ENCODE measurements at places on chromosomes 11 and 22.
A peak's percentile ranks its signal among the peaks of the same experiment; 100 is the strongest.

GRCh38 chr11:118219244-118219643 is 5.6 kb downstream of the JAML start:
- DNase-seq = no peak

GRCh38 chr22:29146091-29146560 is 59.6 kb upstream of the EMID1 start:
- no peak for DNase-seq

- DNase-seq = no peak
Observed at GRCh38 chr11:68715456-68716122, 31.2 kb downstream of the GAL start.

DNA sequence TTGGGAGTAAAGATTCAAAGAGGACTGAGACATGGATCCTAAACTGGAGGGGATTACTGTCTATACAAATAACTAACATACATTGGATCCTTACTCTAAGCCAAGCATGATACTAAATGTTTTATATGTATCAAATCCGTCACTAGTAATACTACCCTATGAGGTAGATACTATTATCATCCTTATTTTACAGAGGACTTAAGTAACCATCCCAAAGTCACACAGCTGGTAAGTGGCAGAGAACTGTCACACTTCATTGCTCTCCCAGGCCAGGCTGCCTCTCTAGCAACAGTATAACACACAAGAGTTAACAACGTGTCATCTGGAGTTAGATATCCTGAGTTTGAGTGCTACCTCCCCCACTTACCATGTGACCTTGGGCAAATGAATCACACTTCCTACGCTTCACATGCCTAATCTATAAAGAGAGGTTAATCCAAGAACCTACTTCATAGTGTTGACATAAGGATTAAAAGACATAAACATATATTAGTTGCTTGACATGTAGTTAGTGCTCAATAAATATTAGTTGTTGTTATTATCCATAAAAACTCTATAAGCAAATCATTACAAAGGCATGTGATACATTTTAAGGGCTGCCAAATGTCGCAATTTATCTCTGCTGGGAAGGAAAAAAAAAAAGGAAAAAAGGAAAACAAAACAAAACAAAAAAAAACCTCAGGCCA is 33.8 kb upstream of the SPON1 start:
- no peak for DNase-seq

DNA sequence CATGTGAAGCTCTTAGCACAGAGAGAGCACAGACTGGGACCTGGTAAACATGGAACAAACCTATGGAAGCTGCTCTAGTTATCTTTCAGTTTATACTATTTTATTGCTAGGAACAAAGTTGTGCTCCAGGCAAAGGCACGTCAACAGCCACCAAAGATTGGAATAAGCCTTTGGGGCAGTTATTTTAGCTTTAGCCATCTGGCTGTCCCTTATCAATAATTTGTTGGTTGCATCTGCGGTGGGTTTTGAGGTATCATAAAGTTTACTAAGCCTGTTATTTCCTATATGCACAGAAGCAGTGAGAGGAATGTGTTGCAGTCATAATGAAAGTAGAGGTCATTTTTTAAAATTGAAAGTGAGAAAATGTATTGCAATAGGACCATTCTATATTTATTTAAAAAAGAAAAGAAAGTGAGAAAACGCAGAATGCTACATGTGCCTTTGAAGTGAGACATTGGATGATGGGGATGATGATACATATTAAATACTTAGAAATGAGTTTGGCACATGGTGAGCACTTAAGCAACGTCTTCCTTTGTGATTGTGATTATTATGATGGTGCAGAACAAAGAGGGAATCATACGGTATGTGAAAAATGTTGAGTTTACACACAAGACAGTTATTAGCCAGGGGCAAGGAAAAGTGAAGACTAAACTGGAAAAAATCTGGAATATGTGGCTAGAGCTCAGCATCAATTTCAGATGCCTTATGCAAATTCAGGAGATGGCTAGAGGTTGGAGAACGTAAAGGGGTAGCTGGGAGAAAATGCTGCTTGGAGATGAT is 58.3 kb downstream of the PRR5L start:
- DNase-seq = no peak

- DNase-seq = no peak
Observed at GRCh38 chr11:109173504-109173903, 248.5 kb upstream of the C11orf87 start.

GRCh38 chr22:31244046-31244942 is 32.2 kb downstream of the LIMK2 start:
- DNase-seq = no peak

DNA sequence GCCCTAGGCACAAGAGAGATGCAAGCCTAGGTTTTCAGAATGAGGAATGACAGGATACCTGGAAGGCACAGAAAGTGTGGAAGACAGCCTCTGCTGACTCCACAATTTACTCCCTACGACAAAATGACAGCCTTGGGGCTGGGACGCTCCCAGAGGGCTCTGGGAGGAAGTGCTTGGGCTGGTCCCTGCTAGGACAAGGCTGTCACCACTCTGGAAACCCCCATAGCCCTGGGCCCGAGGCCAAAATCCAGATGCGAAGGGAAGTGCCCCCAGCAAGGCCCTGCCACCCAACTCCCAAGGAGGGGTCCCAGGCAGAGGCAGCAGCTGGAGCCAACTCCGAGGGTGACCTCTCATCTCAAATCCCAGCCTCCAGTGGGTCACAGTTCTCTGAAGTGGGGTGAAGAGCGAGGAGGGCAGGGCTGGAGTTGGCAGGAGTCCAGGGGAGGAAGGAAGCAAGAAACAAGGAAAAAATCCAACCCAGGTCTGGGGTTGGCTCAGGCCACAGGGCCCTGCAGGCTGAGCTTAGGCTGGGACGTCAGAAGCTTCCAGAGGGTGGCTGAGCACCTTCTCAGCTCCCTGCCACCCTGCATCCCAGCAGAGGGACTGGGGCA is 6.3 kb upstream of the CDC42EP2 start:
- no peak for DNase-seq

GRCh38 chr11:80694385-80694784 is 1253.6 kb upstream of the TENM4 start:
- DNase-seq = no peak

DNA sequence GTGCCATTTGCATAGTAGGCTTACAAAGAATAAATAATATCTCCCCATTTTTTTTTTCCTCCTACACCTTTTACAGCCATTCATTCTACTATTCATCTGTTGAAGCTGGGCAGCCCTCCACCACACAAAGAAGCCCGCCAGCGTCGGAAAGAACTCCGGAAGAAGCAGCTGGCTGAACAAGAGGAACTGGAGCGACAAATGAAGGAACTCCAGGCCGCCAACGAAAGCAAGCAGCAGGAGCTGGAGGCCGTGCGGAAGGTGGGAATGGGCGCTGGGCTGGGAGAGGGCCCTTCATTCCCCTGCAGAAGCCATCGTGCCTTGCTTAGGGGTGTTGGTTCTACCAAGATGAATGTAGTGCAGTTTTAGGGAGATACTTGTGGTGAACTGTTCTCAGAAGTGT is 68.6 kb downstream of the SWAP70 start:
- DNase-seq = no peak

DNA sequence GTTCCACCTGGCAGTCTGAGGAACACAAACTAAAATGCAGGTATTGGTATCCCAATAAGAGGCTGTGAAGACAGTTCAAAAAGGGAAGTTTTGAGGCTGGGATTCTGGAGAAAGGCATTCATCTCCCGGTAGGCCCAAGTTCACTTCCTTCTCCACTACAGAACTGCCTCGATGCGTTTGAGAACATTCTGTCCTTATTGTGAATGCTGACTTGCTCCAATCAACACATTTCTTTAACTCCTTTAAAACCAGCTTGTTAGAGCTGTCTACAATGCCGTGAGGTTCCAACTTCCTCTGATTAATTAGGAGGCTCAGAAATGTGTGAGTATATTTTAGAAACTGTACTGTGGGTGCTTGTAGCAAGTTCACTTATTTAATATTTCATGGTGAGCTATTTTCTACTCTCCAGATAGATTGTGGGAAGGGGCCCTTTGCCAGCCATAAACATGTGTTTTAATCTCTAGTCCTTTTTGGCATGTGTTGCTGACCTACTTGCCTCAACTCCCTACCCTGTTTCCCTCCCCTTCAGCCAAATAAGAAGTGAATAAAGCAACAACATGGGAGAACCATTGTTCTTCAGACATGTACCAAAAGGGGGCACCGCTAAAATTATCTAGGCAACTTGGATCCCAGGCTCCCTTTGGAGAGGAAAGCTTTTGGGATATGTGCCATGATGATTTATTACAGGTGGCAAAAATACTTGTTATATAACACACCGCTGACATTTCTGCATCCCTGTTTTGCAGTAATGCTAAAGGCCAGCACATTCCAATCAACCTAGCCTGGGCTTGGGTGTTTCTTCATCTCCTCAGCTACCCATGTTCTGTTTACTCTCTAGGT is 245.6 kb downstream of the BLID start:
- no peak for DNase-seq

GRCh38 chr22:29521526-29521925 is 32.0 kb downstream of the THOC5 start:
- DNase-seq = no peak

GRCh38 chr11:30635401-30635989 is 49.3 kb upstream of the MPPED2 start:
- no peak for DNase-seq

DNA sequence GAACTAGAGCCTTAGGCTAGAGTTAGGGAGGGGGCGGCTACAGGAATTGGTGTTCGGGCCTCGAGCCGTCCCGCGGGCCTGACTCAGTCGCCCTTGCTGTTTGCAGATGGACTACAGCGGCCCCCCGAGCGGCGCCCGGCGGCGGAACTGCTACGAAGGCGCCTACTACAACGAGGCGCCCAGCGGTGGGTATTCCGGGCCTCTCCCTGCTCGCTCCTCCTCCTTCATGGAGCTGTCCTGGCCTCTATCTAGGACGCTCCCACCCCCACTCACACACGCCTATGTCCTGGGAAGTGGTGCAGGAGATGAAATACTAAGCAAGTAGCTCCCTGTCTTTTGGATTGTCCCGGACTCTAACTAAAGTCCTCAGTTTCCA is 1.4 kb downstream of the MYOD1 start:
- DNase-seq = no peak

- peak; percentile 1 for DNase-seq
Observed at GRCh38 chr11:102010776-102011494, 36.3 kb upstream of the CFAP300 start.

GRCh38 chr11:26985943-26986342 is 8.0 kb upstream of the FIBIN start:
- DNase-seq = no peak

GRCh38 chr22:37807410-37808293 is at the start of gene GCAT:
TSS of gene GCAT (plus strand) at chr22:37807934. CDS start at chr22:37807968, 34 bp downstream.
- DNase-seq = peak; percentile 72

- DNase-seq = no peak
Observed at GRCh38 chr22:20101638-20102037, 14.3 kb upstream of the RANBP1 start.

DNA sequence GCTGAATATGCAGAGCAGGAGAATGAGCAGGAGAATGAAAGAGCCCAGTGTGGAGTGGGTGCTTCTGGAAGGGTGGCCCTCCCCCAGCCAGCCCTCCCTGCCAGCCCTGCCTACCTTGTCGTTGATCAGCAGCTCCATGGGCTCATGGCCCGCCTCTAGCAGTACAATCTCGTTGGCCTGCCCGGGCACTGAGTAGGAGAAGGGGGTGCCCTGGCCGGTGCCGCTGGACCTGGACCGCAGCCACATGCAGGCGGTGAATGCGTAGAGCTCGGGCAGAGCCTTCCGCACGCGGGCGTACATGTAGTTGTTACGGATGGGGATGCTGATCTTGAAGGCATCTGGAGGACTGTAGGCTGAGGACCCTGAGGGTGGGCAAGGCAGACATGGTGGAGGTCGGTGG is 17.4 kb downstream of the NPTXR start:
- DNase-seq = no peak

GRCh38 chr11:9662273-9662672 is 1.6 kb upstream of the SWAP70 start:
- no peak for DNase-seq

GRCh38 chr22:22666307-22667091 is 22.1 kb downstream of the GGTLC2 start:
- no peak for DNase-seq

GRCh38 chr11:34558211-34558610 is 44.6 kb upstream of the ELF5 start:
- DNase-seq = no peak

- DNase-seq = no peak
Observed at GRCh38 chr11:70930215-70930614, 322.2 kb downstream of the SHANK2 start.

DNA sequence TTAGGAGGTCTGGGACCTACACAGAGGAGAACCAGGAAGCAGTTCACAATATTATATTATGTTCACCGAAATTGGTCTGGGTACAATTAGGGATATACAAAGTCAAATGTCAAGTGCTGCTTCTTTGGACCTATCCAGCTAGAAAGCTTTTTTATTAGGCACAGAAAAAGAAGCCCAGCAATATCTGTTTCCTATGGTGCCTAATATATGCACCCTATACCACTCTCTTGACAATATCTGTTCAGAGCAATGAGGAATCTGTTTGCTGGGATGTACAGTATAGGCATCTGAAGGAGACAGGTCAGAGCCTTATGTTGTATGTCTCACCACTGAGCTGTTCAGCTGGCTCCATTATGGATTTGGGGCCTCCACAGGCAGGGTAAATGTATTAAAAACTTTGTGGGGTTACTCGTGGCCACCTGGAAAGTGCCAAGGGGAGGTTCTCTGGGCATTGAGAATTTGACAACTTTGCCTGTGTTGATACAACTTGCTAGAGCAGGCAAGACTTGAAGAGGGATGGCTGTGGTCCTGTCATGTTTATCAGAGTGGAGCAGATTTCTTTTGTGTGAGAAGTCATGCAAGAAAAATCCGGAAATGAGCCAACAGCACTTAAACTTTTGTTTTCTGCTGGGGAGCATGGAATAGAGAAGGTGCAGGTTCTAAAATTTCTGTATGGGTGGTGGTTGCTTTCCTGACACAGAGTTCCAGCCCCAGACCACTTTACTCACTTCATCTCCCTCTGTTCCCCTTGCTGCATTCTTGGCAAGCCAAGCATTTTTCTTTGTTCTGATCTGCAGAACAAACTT is 10.1 kb downstream of the STIM1 start:
- DNase-seq = no peak

- no peak for DNase-seq
Observed at GRCh38 chr11:59552844-59553243, 41.5 kb downstream of the OR4D9 start.

DNA sequence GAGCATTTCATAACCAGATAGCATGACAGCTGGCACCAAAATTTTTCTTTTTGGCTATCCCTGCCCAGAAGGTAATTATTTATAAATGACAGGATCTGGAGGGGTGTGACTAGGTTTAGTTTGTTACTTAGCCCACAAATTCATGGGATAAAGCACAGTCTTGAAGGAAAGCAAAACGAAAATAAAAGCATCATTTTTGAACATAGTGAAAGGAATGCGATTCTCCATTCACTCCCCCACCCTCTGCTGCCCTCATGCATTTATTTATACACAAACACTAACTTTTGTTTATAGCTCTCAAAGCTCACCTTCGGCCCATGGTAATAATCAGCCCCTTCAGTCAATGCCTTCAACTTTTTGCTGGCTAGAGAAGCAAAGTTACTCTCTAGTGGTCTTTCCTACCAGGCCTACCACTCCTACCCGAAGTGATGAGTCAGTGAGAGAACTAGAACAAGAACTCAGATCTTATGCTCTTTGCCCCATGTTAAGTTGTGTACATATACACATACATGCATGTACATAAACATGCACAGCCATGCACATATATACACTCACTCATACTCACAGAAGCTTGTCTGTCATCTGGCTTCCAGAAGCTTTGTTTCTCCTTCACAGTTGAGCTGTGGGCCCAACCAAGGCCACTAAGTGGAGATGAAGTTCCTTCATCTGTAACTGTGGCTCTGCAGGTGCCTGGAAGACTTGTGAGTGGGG is 22.6 kb downstream of the CALCA start:
- no peak for DNase-seq

- no peak for DNase-seq
Observed at GRCh38 chr11:106152824-106153223, 75.4 kb downstream of the AASDHPPT start.

GRCh38 chr11:2760196-2760871 is 60.5 kb upstream of the KCNQ1OT1 start:
- DNase-seq = no peak

Measured in GOT3 (cell line).